Stimulated activated CD8-positive, alpha-beta memory T cell treated with anti-CD3 and anti-CD28 coated beads, Interleukin-4, amount 100 ng/mL, for 24 hours (primary cell): ENCODE measurements at places on chromosomes 7 and 10.

DNA sequence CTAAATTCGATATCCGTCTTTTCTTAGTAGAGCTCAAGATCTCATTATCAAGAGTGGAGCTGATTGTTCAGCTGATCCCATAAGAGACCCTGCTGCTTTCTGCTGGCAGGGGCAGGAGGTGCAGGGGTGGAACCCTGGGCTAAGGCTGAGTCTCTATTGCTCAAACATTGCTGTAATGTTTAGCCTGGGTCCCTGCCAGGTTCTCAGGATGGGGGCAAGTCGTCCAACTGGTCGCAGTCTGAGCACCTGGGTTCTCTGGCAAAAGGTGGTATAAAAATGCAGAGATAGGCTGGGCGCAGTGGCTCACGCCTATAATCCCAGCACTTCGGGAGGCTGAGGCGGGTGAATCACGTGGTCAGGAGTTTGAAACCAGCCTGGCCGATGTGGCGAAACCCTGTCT lies 62.0 kb upstream of the NRBF2 start:
- no peak for DNase-seq

- DNase-seq: no peak
These were observed 780.3 kb downstream of the SUGCT start for GRCh38 chr7:40915071-40915470.

DNA sequence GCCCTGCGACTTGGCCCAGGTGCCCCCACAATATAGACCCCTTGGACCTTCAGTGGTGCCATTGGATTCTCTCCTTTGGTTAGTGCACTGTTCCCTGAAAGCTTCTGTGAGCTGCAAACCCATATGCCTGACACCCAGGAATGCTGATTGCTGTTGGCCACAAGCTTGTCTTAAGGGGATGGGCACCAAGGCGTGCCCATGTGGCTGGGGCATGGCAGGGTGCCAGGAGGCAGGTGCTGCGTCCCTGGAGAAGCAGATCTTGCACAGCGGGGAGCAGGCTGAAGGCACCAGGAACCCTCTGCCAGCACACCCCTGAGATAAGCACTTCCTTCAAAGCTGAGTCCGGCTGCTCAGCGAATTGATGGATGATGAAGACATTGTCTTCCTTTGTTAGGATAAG lies 411.8 kb downstream of the SDK1 start:
- no peak for DNase-seq

- no peak for DNase-seq
These were observed 22.7 kb downstream of the LSMEM1 start for GRCh38 chr7:112503361-112503972.

DNA sequence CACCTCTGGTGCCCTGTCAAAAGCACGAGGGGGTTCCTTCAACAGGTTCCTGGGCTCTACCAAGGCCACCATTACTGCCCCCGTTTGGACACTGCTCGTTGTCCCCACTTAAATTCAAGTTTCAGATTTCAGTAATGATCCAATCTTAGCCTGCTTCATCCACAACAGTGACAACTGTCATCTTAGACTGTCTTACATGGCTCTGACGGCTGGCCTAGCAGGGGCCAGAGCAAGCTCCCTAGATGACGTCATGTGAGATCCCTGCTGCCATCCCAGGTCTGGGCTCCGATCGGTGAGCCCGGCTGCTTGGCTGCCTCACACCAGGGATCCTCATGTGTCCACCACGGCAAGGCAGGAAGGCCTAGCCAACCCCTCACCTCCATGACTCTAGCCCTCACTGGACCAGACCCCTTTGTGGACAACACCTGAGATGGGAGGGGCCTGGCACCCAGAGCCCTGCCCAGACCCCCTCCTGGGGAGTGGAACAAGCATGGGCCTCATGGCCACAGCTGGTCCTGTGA lies 82.5 kb downstream of the FAM53B start:
- DNase-seq: no peak

- DNase-seq: no peak
These were observed 36.8 kb downstream of the LMOD2 start for GRCh38 chr7:123692471-123692877.

- DNase-seq: peak; percentile 42
These were observed 2.3 kb upstream of the NOS3 start for GRCh38 chr7:150988230-150989226.

- no peak for DNase-seq
These were observed 94.0 kb upstream of the PCGF5 start for GRCh38 chr10:91126471-91126870.

- no peak for DNase-seq
These were observed 126.6 kb downstream of the SAMD9 start for GRCh38 chr7:92991190-92991589.

- no peak for DNase-seq
These were observed 66.1 kb upstream of the SLC13A1 start for GRCh38 chr7:123265853-123266252.

GRCh38 chr10:84552478-84552877 lies 224.1 kb downstream of the CCSER2 start:
- DNase-seq: no peak

DNA sequence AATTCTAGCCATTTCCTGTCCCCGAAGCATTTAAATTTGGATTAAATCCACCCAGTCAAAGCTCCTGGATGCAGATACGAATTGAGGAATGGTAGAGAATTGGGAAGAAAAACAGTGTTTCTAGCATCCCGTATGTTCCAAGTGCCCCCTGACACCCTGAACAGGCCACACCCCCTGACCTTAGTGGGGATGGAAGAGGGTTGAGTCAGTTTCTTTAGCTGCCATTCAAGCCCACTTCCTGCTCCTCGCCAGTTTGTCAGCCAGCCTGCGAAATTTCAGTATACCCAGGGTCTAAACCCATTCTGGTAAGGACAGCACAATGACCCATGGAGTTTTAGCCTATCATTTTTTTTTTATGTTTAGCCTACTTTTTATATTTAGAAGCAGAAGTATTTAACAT lies 101.1 kb downstream of the PKD1L1 start:
- DNase-seq: no peak

GRCh38 chr10:1187855-1188557 lies 131.8 kb downstream of the WDR37 start:
- no peak for DNase-seq

DNA sequence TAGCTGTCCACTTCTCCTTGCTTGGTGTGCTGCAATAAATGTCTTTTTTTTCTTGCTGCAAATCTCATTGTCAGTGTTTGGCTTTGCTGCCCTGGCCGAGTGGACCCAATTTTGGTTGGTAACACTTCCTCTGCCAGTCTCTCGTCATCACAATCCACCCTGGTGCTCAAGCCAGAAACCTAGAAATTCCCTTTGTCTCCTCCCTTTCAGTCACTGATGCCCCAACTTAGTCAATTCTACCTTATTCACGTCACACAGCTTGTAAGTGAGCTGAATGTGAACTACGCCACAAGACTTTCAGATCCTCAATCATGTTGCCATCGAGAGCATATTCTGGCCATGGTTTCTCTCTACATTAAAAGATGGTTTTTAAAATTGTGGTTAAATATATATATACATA lies 13.0 kb upstream of the FRA10AC1 start:
- no peak for DNase-seq

GRCh38 chr7:132243463-132243862 lies 332.8 kb downstream of the PLXNA4 start:
- no peak for DNase-seq

DNA sequence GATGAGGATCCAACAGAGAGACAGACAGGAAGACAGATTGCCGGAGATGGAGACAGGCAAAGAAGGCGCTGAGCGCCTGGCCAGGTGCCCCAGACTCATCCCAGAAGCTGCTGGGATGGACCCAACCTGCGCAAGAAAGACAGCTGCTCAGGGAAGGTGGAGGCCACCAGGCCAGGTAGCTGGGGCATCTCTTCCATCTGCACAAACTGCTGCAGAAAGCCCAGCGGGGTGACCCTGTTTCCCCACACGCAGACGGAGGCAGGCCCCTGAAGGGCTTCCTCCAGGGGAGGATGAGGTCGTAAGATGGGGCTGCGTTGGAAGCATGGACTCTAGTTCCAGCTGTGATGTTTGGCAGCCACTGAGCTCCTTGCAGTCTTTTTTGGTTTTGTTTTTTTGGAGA lies 16.5 kb upstream of the YWHAG start:
- no peak for DNase-seq

GRCh38 chr10:23693925-23694324 lies 255.1 kb downstream of the OTUD1 start:
- DNase-seq: no peak

DNA sequence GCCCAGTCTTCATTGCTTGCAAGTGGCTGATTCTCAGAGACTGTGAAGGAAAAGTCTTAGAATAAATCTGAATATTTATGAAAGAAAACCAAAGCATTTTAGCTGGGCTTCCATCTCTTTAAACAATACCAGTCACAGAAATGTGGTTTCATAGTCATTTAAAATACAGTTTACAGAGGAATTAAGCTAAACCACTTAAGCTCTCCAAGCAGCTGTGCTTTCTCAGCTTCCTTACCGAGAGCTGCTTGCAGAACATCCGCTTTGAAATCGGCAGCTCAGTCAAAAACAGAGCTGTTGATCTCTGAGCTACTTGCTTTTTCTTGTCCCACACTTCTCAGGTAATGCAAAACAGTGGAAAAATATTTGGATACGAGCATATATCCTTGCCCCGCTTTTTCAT lies 134.5 kb downstream of the DYNC1I1 start:
- no peak for DNase-seq

DNA sequence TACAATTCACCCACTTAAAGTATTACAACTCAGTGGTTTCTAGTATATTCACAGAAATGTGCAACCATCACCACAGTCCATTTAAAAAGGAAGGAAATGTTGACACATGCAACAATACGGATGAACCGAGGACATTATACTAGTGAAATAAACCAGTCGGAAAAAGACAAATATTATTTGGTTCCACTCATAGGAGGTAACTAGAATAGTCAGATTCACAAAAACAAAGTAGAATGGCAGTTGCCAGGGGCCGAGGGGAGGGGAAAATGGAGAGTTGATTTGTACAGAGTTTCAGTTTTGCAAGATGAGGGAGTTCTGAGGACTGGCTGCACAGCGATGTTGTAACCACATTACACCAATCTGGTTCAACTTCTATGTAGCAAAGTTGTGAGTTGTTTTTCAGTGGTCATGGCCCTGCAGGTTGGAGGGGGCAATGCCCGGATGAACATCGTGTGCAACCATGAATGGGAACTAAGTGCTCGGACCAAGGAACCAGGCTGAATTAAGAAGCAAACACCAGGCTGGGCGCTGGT lies 17.6 kb upstream of the TNPO3 start:
- DNase-seq: no peak

GRCh38 chr10:86945361-86946212 lies 11.8 kb downstream of the MMRN2 start:
- no peak for DNase-seq

- no peak for DNase-seq
These were observed 33.8 kb upstream of the INPP5A start for GRCh38 chr10:132503581-132504421.

DNA sequence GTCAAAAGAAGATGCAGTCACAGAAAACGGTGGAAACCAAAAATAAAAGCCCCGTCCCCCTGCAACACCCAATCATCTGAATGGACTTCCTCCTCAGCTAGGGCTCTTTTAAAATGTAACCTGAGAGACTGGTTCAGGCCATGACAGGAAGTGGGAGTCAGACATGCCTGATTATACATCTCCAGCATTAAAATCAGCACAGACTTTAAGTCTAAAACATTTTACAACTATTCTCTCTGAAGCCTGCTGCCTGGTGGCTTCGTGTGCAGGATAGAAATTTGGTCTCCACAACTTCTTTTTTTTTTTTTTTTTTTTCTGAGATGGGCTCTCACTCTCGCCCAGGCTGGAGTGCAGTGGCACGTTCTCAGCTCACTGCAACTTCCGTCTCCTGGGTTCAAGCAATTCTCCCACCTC lies 30.3 kb downstream of the HACD1 start:
- DNase-seq: no peak

- DNase-seq: no peak
These were observed 44.8 kb upstream of the SP8 start for GRCh38 chr7:20831451-20831850.

DNA sequence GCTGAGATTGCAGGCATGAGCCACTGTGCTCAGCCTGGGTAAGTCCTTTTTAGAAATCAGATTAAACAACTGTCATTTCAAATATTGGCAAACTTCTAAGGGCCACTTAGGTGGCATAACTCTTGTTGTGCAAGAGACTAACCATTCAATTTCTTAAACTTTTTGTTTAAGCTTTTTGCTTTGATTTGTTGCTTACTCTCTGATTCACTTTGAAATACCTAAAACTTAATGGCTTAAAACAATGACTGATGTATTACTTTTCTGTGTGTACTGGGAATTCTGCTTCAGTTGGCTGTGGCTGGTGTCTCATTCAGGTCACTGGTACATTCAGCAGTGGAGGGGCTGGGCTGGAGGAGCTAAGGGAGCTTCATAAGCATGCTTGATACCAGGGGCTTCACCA lies 28.9 kb downstream of the ZNF25 start:
- DNase-seq: no peak

DNA sequence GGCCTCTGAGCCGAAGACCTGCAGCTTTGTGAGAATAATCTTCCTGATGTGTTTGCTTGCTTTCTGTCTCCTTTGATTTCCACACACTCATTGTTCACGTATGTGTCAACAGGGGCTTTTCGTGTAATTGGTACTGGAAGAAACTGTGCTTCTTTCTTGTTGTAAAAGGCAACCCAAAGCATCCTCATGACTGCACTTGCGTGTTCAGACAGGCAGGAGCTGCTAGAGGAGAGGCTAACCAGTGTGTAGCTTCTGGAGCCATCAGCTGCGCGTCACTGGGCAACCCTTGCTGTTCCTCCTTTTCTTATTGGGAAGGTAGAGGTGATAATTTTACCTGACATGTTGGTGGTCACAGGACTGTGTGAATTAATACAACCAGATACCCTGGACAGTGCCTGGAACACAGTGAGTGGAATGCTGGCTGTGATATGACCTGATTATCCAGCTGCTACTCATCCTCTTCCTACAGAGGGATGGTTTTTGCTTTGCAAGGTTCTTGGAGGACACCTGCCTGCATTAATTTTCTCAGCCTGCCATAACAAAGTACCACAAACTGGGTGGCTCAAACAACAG lies 213.0 kb downstream of the ABCA13 start:
- DNase-seq: no peak

- no peak for DNase-seq
These were observed 52.1 kb upstream of the STK17A start for GRCh38 chr7:43530553-43531410.
